ENCODE measurements at places on chromosomes 7 and 10. TPM values are rescaled to one million over a fixed set of nuclear protein-coding genes. Genes with fewer than 3 reads are reported as not detected.

Gene IFRD1
- total RNA-seq: 55.5 TPM

Gene LRRC61
- total RNA-seq: 18.0 TPM

Gene CLEC5A
- not detected for total RNA-seq

Gene PTPN20
- 1.1 TPM for total RNA-seq

- peak; percentile 18 for DNase-seq
Measured at GRCh38 chr7:73615886-73616285, 8.4 kb downstream of the MLXIPL start.

GRCh38 chr10:81820418-81820817 lies 54.6 kb upstream of the NRG3 start:
- DNase-seq: no peak

Gene KEL
- total RNA-seq: not detected

GRCh38 chr10:128712661-128713400 lies 586.6 kb upstream of the MKI67 start:
- DNase-seq: no peak

GRCh38 chr7:56291-56913 lies 136.0 kb upstream of the FAM20C start:
- no peak for DNase-seq

- DNase-seq: no peak
Measured at GRCh38 chr10:47389619-47390018, 5.5 kb upstream of the ZNF488 start.

DNA sequence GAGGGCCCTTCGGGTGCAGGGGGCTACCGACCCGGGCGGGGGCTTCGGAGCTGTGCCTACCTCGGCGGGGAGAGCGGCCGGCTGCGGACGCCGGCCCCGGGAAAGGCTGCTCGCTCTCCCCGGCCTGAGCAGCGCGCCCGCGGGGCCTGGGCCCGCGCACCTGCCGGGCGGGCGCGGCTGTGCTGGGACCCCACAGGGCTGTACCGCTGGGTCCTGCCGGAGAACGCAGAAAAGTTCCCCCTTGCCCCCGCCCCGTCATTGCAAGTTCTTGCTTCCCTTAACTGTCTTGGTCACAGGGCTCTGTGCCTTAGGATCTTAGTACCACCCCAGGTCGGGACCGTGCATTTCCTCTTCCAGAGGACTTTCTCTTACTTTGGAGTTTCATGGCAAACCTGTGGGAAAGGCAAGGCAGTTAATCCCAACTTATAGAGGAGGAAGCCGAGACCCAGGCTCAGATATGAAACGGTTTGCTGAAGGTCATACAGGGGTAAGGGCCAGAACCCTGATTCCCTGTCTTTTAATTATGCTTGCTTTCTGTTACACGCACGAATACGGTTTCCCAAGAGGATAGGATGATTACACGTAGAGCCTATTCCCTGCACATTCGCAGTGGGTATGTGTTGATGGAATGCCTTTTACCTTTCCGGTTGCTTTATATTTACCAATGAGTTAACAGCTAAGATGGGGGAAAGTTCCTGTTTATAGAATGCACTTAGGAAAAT lies 652 bp downstream of the PCGF5 start:
- DNase-seq: peak; percentile 45

GRCh38 chr7:77699056-77699455 lies 2.8 kb downstream of the RSBN1L start:
- DNase-seq: peak; percentile 10

Gene TRIM74
- total RNA-seq: 0.51 TPM

DNA sequence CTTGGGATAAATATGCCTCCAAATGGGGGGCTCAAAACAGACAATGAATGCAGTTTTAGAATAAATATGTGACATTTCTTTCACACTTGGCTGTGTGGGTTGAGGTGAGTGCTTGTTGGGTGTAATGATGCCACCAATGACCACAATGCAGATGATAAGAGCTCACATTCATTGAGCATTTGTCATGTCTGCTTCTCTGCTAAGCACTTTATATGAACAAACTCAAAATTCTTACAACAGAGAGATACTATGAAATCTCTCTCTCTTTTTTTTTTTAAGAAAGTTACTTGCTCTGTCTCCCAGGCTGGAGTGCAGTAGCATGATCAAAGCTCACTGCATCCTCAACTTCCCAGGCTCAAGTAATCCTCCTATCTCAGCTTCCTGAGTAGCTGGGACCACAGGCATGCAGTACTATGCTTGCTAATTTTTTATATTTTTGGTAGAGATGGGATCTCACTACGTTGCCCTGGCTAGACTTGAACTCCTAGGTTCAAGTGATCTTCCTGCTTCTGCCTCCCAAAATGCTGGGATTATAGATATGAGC lies 185.4 kb downstream of the JCAD start:
- no peak for DNase-seq

GRCh38 chr7:81150951-81151361 lies 232.1 kb upstream of the SEMA3C start:
- DNase-seq: no peak

DNA sequence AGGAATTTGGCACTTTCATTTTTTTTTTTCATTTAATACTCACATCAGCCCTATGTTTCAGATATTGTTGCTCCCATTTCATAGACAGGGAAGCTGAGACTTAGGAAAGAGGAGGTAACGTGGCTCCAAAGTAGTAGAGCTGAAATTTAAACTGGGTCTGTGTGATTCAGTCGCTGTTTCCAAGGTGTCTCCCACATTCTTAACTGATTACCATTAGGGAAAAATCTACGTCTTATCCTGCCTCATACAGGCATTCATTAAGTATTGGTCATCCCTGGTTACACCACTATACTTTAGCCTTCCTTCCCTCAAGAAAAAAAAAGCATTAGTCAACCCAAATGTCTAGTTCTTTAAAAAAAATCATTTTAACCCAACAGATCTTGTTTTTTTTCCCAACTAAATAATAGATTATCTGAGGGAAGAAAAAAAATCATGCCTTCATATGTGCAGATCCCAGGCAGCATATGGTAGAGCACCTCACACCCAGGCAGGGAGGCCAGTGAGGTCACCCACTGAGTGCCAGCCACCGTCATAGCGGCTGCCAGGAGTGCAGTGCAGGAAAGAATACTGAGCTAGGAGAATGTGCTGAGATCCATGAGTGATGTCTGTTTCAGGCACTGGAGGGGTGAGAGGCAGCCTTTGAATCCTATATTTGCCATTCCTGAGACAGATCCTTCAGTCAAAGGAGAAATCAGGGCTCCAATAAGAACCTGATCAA lies 59.0 kb upstream of the SORCS3 start:
- DNase-seq: no peak

Gene PTPRN2
- 2.1 TPM for total RNA-seq

All from dermis blood vessel endothelial cell (primary cell).